ENCODE measurements at places on chromosomes 6 and 20.

DNA sequence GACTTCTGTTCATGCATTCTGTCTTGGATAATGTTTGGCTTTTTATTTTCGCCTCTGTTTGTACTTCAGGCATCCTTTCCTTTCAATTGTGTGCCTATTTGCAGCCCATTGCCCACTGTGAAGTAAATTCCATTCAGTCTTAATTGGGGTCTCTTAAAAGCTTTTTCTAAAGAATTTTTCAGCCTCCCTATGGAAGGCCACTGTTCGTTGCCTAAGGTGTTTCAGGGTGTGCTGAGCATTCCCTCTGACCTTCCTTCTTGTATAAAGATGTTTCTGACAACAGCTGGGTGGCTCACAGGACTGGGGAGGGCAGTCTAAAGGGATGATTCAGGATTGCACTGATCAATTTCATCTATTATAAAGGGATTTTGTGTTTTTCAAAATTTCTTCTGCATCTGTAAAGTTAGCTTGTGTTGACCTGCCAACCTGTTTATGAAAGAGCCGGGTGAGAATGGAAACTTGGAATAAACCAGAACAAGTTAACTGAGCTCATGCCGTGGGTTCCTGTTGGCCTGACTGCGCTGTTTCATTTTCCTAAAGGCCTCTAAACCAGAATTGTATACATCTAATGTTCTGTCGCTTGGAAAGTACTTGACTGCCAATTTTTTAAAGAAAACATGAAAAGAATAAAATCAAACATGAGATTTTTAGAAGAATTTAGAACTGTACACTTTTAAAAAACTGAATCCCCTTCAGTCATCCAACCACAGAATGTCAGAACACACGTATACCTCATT is 14.3 kb downstream of the PHACTR2 start:
- DNase-seq, result peak; percentile 34

DNA sequence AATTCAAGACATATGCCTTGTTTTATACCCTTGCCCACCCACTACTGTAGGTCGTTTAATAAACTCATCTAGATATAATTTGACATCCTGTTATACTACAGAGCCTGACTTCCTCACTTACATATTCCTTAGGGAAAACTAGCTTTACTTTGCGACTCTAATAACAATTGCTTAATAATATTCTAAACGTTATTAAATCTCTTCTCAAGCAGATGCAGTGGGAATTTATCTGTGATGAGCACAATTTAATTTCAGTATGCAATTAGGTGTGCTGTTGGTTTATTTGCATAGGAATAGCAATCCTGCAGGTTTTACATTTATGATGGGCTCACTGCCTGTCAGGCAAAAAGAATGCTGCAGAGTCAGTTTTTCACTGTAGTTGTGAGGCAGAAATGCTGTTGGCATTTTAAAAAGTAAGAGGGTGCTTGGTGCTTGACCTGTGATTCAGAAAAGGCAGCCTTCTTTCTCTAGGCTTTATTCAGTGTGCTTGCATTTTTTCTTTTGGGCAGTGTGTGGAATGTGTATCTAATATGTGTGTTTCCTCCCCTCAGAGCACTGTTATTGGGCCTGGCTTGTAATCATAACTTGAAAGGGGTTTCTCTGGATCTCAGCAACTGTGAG is 152.3 kb upstream of the SCGN start:
- peak; percentile 41 for DNase-seq

DNA sequence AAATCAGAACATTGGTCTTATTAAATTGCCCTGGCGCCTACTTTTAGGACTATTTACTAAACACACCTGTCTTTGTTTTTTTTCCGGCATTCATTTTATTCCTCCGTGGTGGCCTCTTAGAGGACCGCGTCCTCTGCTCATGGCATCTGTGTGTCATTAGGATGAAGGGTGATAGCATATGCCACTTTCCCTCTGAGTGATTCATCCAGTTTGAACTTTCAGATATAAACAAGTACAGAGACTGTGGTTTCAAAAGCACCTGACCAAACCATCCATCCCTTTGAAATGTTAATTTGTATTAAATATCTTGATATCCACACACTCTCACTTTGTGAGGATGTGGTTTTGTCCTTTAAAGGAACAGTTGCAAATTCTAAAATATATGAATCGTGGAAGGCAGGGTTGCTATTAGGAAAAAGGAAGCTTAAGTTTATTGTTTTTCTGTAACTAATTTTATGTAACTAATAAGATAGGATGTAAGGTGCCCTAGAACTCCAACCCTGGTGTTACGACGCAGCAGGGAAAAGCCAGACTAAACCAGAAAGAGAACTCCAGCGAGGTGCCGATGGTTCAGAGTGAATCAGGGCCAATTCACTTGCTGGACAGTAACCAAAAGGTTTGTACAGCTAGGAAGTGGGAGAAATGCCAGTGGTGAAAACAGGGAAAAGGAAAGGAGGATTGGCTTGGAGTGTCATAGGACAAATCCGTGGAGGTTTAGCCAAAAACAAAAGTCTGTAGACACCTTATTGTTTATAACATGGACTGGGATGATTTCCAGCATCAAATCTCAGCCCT is 98.7 kb downstream of the SHLD1 start:
- DNase-seq, result no peak

- DNase-seq, result peak; percentile 51
These were observed at the start of gene PXDC1 for GRCh38 chr6:3751077-3751729. Gene PXDC1, minus strand, starts transcription at chr6:3751713. Its CDS starts 182 bp downstream, at chr6:3751531.

DNA sequence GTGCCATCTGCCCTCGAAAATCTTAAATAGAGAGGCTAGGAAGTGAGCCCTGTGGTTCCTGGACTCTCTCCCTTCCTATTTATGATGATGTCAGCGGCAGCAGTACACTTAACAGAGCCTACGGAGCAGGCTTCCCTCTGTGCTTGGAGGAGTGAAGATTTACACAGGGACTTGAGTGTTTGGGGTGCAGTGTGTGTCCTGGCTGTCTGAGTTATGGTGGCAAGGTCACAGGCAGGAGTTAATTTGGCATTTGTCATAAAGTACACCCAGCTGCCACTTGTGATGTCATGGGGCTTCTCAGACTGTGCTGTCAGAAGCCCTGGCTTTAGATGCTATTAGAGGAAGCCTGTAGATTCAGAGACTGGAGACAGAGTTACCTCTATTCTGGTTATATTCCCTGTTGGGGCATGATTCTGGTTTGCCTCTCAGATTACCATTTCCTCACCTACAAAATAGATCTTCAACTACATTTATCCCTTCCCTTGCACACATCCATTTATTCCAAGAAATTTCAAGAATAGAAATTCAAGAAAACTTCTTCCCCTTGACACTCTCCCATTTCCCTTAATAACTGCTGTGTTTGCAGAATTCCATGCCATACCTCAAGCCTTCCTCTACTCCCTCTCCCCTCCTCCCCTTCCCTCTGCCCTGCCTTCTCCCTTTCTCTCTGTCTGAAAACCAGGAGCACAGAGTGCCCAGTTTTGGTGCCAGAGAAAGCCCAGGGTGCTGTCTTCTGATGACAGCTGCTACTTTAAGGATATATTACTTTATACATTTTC is 72.1 kb downstream of the SLC24A3 start:
- no peak for DNase-seq

DNA sequence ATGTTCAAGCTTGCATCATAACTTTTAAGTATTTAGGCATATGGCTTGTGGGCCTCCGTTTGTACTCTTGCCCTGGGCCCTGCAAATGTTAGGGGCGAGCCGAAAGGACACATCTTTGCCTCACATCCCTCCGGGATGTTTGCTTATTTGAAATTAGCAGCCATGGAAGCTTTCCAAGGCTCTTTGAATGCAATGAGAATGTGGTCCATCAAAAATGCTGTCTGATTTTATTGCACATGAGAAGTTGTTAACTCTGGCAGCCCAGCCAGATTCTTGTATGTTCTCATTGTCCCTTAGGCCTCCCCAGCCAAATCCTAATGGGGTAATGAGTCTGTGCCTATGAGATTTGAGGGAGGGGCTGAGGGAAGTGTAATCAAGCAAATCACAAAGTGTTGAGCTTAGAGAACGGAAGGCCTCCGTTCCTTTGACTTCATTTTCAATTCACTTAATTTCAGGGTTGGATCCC is 261.2 kb upstream of the MARCKS start:
- peak; percentile 91 for DNase-seq

GRCh38 chr6:69796073-69796641 is 653 bp downstream of the LMBRD1 start:
- DNase-seq, result peak; percentile 93

DNA sequence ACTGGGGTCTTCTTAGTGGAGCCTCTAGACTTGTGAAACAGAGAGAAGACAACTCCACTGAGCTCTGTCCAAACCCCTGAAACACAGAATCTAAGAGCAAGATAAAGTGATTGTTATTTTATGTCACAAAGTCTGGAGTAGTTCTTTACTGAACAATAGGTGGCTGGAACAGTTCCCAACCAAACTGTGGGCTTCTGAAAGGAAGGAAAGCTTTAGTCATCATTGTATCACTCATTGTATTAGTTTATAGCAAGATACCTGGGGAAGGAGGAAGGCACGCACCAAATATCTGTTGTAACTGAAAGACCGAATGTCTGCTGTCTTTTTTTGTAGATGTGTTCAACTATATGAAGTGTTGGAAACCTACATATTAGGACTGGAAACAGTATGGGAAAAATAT is 284.9 kb upstream of the TBX18 start:
- no peak for DNase-seq

GRCh38 chr6:121645100-121645745 is 209.8 kb downstream of the GJA1 start:
- no peak for DNase-seq

GRCh38 chr20:25282796-25283195 is 34.9 kb downstream of the PYGB start:
- DNase-seq, result no peak

GRCh38 chr6:2970034-2970685 is 1.2 kb downstream of the SERPINB6 start:
- no peak for DNase-seq

DNA sequence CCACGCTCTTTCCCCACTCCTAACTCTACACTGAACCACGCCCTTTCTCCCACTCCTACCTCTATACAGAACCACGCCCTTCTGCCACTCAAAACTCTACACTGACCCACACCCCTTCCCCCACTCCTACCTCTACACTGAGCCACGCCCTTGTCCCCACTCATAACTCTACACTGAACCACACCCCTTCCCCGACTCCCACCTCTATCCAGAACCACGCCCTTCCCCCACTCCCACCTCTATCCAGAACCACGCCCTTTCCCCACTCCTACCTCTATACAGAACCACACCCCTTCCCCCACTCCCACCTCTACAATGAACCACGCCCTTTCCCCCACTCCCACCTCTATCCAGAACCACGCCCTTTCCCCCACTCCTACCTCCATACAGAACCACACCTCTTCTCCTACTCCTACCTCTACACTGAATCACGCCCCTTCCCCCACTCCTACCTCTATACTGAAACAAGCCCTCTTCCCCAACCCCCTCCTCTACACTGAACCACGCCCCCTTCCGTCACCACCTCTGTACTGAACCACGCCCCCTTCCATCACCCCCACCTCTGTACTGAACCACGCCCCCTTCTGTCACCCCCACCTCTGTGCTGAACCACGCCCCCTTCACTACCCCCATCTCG is 10.1 kb downstream of the PXMP4 start:
- DNase-seq, result peak; percentile 51

- DNase-seq, result peak; percentile 29
These were observed 357.2 kb downstream of the CD83 start for GRCh38 chr6:14474816-14475215.

GRCh38 chr20:24165301-24166122 is 176.9 kb upstream of the GGTLC1 start:
- no peak for DNase-seq

DNA sequence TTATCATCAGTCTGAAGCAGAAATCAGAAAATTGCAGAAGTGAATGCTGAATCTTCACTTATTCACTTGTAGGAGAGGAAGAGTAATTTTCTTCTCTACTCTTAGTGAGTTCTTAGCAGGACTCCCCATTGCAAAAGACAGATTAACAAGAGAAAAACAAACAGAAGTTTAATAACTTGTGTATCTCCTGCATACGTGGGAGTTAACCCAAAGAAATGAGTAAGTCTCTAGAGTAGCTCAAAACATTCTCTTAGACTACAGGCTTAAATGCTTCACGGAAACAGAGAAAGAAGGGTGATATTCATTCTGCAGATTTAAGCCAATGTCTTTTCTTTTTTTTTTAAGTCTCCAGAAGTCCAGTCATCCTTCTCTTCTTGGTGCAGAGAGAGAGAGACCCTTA is 97.9 kb upstream of the TMEM181 start:
- DNase-seq, result no peak

DNA sequence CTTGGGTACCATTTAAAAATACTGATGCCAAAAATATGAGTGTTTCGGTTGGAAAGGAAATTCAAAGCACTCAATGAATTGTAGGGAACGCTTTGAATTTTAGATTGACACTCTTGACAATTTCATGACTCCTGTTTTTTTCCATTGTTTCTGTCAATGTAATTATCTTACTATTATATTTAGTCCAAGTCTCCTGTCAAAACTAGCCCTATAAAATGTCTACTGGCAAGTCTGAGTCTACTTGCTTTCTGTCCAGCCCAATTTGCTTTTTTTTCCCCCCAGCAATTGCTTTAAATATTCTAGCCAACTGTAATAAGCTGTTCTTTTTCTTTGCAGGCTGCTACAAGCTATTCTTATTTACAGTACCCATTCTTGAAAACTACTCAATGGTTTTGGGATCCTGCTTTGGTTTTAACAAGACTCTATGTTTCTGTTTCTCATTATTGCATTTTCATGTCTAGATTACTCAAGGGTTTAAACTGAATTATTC is 1103.9 kb upstream of the GJE1 start:
- no peak for DNase-seq

DNA sequence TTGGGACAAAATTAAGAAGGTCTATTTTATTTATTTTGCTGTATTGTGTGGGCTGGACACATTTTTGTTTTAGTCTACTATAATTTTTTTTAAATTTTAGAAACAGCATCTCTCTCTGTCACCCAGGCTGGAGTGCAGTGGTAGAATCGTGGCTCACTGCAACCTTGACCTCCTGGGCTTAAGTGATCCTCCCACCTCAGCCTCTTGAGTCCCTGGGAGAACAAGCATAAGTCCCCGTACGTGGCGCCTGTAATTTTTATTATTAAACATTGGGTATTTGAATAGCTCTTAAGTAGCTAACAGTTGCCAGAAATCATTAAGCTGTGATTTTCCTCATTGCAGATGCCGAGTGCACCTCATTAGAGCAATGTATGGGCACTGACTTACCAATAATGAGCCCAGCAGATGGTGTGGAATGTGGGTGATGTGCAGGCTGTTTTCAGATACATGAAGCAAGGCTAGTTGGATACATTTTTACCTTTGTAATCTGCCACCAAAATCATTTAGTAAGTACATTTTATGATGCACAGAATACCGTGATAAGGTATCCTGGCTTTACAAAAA is 10.3 kb upstream of the MAS1 start:
- no peak for DNase-seq

- no peak for DNase-seq
These were observed 102.8 kb downstream of the MYB start for GRCh38 chr6:135283926-135284325.

GRCh38 chr6:115733426-115733825 is 327.3 kb downstream of the FRK start:
- peak; percentile 16 for DNase-seq

- no peak for DNase-seq
These were observed 14.3 kb downstream of the TTBK1 start for GRCh38 chr6:43257367-43258145.

DNA sequence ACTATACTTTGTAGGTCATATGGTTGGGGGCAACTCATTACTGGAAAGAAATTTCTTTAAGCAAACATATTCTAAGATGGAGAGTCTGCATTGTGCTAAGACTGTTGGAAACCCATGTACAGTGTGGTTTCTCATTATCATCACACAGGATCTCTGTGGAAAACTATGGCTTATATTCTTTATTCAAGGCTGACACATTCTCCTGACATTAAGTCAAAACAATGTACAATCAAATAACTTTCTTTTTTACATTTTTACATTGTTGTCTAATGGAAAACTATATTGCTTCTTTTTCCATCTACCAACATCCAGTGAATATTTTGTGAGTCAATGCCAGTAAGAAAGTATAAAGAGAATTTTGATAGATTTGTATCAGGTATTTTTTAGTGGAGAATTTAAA is 417.6 kb downstream of the GRIK2 start:
- DNase-seq, result no peak
